ENCODE measurements at places on chromosomes 6 and 20.

GRCh38 chr20:41011551-41012067, 17.0 kb upstream of the TOP1 start:
- DNase-seq = peak; percentile 76

DNA sequence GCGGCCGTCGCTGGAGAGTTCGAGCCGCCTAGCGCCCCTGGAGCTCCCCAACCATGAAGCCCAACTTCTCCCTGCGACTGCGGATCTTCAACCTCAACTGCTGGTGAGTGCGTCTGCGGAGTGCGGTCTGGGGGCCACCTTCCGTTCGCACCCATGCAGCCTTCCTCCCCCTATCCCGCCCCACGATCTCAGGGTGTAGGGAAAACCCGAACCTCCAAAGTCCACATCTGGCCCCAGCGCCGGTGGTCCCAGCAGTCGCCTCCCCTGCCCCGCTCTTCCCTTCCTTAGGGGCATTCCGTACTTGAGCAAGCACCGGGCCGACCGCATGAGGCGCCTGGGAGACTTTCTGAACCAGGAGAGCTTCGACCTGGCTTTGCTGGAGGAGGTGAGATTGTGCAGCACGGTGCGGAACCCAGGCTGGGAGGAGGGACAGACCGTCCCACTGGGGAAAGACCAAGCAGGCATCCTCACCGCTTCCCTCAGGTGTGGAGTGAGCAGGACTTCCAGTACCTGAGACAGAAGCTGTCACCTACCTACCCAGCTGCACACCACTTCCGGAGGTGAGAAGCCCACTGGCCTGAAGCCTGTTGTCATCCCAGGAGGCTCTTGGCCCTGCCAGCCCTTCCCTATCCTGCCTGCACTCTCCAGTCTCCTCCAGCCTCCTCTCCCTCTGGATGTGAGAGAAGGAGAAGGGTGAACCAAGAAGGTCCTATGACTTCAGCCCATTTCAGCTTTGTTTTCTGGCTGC, 719 bp downstream of the SMPD2 start:
- no peak for DNase-seq

DNA sequence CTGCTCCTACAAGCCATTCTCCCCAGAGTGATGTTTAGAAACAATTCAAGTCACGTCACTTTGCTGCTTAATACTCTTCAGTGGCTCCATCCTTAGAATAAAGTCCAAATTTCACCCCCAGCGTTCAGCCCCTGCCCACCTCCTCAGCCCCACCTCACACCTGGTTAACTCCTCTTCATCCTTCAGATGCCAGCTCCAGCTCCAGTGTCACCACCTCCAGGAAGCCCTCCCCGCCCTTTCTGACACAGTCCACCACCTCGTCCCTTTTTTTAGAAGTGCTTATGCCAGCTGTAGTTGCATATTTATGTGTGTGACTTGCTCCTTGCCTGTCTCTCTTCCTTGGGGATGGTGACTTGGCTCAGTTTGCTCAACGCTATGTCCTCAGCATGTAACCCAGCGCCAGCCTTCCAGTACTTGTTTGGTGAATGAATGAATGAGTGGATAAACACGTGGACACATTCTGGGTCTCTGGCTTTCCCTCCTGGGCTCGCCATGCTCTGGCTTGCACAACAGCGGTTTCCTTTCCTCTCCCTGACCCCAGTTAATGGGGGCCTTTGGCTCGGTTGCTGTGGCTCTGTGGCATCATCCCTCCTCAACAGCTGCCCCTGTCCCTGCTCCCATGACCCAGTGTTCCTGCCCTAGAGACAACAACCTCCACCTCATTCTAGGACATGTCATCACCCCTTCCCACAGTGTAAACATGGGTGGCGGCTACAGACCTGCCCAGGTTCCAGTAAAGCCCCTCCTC, 3.7 kb upstream of the IP6K3 start:
- DNase-seq = no peak

DNA sequence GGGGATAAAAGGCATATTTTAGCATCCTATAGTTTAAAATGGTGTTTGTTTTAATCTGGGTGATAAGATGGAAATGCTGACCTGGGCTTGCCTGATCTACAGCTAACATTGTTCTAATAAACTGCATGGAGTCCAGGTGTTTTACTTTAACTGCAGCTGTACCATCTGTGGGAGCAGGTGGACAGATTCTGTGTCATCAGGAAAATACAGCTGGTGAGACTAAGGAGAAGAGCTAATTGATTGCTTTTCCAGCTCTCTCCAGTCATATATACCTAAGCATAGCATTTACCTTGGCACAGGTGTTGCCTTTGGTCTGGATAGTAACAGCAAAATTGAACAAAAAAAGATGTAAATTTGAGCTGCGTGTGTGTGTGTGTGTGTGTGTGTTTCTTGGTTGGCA, 31.6 kb downstream of the CBFA2T2 start:
- DNase-seq = no peak

DNA sequence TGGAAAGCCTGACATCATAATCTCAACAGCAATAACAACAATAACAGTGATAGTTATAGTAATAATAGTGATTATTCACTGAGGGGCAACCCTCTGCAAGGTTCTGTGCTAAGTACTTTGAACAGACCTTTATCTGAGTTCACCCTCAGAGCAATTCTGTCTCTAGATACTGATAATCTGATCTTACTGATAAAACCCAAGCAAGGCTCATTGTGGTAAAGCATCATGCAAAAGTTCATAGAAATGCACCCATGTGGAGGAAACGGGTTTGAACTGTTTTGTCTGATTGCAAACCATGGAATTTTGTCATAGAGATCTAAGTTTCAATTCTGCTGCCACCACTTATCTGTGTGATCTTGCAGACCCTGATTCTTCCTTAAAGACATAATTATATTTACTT, 1.3 kb upstream of the KIAA0408 start:
- DNase-seq = no peak
